Activated naive CD4-positive, alpha-beta T cell (primary cell): ENCODE measurements at places on chromosomes 6 and 20.

DNA sequence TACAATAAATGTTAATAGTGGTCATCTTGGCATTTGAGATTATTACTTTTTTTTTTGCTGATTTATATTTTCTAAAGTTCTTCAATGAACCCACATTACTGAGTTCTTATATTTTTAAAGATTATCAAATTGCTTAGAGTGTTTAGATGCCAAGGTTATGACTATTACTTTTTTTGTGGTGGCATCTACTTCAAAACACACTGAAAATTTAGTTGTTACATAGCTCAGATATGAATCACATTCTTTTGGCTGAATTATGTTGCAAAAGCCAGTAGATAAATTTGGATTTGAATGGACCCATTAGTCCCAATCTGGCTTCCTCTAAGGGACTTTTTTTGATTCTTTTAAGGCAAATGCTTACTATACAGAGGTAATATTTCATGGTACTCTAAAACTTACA lies 8.9 kb downstream of the UTRN start:
- DNase-seq = no peak

- DNase-seq = no peak
Observed at GRCh38 chr20:19785983-19786285, 27.9 kb downstream of the RIN2 start.

DNA sequence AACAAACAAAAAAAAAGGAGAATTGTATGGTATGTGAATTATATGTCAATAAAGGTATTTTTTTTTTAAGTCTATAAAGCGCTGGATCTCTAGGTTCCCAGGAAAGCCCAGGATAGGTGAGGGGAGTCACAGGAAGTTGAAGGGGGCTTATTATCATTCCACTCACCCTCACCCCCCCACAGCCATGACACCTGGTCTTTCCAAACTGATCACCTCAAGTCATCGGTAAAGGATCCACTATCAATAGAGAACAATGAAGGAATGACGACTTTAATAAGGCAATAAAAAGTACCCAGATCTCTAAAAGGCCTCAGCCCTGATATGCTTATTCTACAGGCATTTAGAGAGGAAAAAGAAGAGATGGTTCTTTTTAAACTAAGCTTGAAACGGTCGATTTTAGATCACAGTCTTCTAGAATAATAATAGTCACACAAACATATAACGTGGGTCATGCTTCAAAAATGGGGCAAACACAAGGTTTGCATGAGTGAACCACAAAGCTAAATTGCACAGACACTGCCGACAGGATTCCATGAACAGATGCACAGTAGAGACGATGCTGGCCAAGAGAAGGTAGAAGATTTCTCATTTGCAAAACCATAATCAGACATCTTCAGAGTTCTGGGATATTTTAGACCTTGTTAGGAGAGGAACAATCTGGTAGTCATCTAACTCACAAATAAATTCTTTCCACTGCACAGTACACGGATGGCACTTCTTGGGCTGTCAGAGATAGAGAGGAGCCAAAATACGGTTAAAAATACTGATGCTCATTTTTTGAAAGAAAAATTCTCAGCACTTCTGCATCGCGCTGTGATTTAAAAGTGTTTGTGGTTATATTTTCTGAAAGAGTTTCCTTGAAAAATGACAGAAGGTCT lies 21.0 kb downstream of the ZMYND8 start:
- no peak for DNase-seq

DNA sequence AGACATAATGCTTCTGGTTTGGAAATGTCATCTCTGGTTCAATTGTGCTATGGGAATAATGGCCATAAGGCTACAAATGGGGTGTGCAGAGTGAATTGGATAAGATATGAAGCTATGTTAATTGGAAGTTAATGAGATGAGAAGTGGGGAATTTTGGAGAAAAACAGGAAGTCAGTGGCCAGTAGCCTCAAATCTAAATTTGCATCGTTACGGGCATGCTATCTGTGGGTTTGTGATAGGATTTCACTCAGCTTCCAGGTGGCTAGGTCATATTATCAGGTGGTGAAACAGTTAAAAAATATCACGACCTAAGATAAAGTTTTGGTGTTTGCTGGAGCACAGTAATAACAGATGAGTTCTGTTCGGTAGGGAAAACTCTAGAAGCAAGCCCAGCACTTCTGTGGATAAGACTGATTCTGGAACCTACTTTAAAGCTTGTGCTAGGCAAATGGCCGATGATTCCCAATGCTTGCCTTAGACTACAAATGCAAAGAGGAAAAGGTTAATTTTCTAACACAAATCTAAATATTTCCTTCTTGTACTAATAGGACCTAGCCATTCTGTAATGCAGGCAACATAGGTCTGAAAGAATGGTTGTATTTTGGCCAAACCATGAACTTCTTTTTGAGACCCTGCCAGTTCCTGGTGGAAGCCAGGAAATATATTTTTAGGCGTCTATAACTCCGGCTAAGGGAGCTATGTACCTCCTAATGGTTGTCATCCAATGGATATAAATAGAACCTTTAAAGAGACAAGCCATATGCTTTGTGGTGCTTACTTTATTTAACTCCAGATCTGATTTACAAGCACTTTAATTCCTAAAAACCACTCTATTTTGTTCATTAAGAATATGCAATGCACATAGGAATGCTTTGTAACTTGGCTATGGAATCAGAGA lies 111.0 kb downstream of the PLCB1 start:
- DNase-seq = no peak

- no peak for DNase-seq
Observed at GRCh38 chr6:2883673-2884072, 19.4 kb downstream of the SERPINB9 start.

GRCh38 chr6:36323062-36323461 lies 13.6 kb downstream of the BNIP5 start:
- DNase-seq = no peak

GRCh38 chr20:62426699-62427131 lies 624 bp downstream of the RBBP8NL start:
- no peak for DNase-seq

- no peak for DNase-seq
Observed at GRCh38 chr6:53439556-53439955, 90.8 kb upstream of the ELOVL5 start.

DNA sequence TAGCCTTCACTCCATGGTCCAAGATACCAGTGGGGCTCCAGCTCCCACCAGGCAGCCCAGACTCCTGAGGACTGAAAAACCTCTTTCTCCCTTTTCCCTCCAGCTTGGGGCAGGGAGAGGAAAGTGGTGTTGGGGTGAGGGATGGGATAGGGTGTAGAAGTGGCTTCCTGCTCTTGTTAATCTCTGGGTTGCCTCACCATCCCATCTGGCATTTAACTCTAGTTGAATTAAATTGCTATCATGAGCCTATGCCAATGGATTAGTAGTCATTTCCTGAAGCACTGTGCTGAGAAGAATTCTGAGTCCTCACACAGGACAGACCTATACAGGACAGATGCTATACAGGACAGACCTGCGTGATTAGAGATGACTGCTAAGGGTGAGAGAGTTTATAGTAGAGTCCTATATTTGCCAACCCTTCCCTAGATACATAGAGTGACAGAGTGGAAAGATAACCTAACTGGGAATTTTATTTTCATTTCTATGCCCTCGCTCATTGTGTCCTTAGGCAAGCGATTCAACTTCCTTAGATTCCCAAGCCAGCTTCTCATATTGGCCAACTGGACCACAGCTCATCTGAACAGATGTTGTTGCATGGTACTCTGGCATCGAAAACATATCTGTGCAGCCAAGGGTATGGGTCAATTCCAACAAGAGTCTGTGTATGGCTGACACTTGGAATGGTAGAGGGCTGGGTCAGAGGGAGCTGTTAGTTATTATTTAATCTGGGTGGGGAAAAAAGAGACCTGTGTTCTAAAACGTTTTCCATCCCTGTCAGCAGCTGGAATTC lies 42.8 kb downstream of the MCHR2 start:
- no peak for DNase-seq

GRCh38 chr6:43448916-43449315 lies 6.4 kb downstream of the DLK2 start:
- DNase-seq = no peak

DNA sequence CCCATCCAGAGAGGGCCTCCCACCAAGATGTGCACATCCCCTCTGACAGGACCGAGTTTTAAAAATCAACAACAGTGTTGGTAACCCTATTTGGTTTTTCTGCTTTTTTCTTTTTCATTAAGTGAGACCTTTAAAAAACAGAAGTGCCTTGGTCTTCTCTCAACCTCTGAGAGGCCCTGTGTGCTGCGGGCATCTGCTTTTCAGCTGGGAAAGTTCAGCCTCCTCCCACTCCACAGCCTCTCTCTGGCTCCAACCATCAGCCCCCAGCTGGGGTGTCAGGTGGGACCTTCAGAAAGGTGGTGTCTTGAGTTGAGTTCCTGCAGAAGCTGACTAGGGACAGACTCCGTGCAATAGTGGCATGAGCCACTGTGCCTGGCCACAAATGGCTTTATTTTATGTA lies 64.6 kb upstream of the ZMYND8 start:
- no peak for DNase-seq

DNA sequence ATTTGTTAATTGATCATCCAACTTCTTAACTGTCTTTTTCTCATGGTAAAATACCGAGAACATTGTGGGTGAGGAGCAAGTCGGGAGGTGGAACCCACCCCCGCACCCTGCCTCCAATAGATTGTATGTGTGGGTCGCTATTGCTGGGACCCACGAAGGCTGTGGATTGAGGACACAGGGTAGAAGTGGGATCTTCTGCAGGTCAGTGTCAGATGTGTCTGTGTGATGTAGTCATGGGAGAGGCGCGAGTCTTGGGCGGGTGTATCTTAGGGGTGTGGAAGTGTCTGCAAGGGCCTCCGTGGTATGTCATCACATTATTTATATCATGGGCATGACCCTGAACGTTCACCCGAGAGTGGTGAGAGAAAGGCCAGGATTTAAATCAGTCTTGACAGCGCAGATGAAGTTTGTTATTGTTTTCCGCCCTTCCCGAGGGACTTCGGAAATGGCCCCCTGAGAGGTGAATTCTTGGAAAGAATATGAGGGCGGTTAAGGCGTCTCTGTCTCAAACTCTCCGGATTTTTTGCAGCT lies 472 bp upstream of the PAQR8 start:
- DNase-seq = no peak

DNA sequence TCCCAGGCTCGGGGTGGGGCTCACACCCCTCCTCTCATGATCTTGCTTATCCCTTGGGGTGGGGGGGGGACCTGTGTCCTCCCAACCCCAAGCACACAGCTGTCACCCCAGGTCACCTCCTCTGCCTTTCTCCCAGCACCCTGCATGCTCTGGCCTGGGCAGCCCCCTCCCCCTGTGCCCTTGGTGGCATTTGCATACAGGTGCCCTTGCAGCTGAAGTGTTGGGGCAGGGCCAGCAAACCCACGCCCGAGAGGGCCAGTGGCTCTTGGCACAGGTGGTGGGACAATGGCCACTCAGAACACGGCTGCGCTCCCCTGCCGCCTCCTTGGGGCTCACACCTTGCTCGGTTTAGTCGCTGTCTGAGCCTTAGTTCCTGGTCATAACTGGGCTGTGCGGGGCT lies 11.3 kb upstream of the MYT1 start:
- no peak for DNase-seq

- no peak for DNase-seq
Observed at GRCh38 chr6:131588643-131589042, 15.6 kb downstream of the ARG1 start.

DNA sequence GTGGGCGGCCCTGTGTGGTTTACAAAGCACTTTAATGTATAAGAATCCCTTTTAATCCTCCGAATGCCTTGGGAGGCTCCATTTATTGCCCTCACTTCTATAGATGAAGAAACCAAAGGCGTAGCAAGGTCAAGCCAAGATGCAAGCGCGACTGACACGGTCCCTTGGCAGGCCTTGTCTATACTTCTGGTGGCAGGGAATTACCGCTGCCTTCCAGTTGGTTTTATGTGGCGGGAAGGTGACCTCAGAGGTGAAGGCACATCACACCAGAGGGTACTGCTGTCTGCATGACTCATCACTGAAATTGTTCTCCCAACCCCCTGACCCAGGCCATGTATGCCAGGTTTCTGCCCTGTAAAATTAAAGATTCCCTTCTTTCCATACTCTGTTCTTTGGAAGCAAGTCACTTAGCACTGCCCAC lies 36.1 kb upstream of the NAA20 start:
- DNase-seq = no peak

DNA sequence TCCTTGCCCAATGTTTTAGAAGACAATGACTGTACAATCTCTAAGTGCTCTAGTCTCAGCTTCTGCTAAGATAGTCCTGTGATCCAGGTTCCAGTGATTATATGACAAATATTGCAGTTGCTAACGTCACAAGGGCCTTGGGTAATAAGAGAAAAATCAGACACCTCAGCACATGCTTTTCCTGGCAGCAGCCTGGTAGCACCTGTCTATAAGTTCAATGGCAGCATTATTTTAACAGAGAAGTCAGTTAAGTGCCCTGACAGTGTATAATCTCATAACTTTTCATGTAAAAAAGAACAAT lies 121.3 kb upstream of the BCLAF1 start:
- no peak for DNase-seq

DNA sequence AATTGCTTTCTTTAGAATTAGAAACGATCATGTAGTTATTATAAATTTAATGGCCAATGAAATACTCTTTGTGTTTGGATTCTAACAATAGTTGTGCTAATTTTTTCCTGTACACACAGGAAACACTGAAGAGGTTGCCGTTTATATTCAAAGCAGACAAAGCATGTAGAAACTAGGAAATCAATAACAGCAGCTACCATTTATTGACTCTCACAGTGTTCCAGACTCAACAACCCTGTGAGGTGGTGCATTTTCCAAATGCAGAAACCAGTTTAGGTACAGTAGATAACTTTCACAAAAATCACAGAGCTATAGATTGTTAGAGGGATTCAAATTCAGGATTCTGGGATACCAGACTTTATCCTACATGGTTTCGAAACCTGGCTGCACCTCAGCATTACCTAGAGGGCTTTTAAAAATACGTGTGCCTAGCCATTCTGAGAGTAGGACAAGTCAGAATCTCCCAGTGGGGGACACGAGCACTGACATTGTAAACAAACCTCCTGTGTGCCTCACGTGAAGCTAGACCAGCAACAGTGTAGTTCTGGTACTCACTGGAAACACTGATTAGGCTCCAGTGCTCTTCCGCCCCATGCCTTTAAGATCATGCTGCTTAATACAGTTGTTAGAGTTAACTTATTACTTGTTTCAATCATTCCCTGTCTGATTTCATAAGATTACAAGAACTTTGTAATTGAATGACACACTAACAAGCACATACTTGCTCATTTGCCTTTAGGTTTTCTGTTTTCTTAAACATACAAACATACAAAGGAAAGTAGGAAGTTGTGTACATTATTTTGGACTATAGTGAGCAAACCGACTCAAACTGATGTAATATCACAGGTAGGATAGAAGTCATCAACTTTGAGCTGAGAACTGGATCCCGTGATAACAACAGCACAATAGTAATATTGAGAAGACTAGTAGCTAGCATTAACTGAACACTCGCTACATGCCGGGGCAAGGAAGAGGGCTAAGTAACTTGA lies 65.8 kb downstream of the MAP3K4 start:
- no peak for DNase-seq

DNA sequence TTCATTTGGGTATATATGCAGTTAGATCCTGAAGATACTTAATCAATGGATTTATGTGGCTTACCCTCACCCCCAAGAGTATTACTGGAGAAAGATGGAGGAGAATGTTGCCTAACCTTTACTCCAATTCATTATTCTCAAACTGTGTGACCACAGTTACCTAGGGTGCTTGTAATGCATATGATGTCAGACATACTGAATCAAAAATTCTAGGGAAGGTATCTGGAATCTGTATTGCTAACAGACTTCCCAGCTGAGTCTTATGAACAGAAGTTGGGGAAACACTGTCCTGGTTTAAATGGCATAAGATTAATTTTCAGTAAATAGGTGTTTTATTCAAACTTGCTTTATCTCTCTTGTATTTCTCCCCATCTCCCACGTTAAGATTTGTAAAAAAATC lies 83.9 kb downstream of the PKIB start:
- no peak for DNase-seq

GRCh38 chr20:1252416-1252815 lies 13.7 kb upstream of the SNPH start:
- no peak for DNase-seq
